ENCODE measurements at places on chromosomes 1 and 21.

- no peak for DNase-seq
Observed at GRCh38 chr1:44296086-44296485, 59.0 kb downstream of the ERI3 start.

DNA sequence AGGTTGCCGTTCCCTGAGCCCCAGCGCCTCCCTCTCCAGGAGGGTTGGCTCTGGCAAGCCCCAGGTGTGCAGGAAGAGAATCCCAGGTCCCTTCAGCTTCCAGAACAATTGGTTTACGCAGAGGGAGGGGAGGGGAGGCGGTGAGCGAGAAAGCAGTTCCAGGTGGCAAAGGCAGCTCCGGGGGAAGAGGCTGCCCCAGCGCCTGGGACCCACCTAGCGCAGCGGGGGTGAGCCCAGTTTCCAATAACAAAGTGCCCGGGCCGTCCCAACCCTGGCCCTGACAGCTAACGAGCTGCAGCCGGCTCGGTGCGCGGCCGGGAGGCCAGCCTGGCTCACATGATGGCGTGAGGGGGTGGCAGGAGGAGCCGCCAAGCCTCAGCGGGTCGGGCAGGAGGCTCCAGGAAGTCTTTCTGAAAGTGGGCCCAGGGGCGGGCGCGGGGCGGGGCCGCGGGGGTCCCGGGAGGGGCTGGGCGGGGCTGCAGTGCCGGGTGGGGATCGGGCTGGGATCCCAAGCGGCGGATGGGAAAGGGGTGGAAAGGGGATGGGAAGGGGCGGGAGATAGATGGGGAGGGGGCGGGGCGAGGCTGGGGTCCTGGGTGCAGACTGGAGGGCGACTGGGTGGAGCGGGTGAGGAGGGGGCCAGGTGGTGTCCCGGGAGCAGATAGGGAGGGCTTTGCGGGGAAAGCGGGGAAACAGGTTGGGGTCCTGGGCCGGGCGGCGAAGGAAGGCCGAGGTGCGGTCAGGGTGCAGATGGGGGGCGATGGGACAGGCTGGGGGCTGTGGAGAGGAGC, 22.8 kb downstream of the DHRS3 start:
- no peak for DNase-seq

DNA sequence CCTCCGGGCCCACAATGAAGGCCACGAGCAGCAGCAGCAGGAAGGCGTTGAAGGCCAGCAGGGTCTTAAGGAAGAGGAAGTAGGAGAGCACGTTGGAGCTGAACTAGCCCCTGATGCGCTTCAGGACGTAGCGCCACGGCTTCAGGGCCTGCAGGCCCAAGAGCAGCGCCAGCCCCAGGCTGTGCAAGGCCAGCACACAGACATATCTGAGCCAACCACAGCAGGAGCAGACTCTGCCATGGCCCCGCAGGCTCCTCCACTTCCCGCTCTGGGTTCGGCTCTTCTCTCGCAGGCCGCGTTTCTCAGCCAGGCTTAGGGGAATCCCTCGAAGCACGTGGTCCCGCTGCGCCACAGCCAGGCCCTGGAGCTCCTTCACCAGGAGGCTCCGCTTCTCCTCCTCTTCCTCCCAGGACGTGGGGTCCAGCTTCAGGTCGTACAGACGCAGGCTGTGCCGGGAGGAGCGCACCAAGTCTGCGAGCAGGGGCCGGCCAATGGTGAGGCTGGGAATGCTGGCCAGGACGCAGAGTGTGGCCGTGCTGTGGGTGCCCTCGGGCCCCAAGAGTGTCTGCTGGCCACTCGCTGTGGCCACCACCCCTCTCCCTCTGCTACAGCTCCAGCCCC, 41.7 kb downstream of the ZNF691 start:
- DNase-seq: no peak

DNA sequence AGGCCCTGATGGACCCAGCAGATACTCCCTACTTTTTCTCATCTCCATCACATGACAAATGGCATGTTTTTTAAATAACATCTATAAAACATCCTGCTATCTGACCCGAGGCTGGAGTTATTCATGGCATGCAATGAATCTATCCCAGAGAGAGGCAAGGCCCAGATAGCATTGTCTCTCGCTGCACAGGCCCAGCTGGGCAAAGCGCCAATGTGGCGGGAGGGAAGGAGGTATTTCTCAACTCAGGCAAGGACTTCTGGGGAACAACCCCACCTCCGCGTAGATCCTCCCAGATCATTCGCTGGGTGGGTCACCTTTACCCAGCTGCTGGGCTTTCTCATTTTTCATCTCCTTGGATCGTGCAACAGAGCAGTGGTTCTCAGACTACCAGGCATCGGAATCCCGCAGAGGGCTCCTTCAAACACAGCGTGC, 59.8 kb downstream of the ERG start:
- no peak for DNase-seq

DNA sequence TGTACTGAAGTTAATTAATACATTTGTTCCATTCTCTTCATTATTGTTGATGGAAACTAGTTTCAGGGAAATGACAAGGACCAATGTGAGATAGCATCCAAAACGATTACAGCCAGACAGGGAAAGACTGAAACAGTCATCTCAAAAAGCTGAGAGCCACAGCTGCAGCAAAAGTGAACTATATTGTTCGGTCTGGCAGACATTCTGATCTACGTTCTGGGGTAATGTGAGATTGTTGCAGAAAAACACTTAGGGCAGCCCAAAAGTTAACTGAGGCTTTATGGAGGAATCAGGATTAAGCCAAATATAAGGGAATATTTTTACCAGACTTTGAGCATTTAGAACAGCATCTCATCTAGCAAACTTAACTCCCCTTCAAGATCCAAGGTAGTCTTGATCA, 112.9 kb downstream of the LRRC40 start:
- no peak for DNase-seq

DNA sequence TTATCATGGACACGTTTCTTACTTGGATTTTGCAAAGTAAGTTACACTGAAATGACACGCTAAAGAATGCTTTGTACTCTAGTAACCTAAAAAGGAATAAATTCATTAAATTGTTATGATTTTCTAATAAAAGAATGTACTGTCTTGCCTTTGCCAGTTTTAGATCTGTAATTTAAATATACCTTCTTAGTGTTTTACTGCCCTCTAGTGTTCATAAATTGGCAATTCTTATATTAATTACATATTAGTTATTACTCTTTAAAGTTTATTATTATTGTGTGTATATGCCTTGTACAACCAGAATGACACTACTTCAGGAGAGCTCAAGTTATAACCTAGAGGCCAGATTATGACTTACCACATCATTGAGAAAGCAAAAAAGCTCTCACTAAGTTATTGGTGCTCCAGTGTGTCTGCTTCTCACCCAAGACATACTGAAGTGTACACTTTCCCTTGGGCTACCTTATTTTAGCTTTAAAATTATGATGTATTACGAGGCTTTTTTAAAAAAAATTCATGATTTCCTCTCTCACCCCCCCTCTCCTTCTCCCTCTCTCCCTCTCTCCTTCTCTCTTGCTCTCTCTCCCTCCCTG, 169.9 kb downstream of the HS2ST1 start:
- no peak for DNase-seq
